ENCODE measurements at places on chromosomes 4 and X. TPM values are rescaled to one million over a fixed set of nuclear protein-coding genes. Genes with fewer than 3 reads are reported as not detected.

F9 gene
- not detected for total RNA-seq

LARP1B gene
- 18.9 TPM for total RNA-seq

PRRG3 gene
- total RNA-seq: not detected

HS3ST1 gene
- 0.65 TPM for total RNA-seq

STIM2 gene
- 6.1 TPM for total RNA-seq

NDST3 gene
- not detected for total RNA-seq

WNK3 gene
- 0.86 TPM for total RNA-seq

CHRNA9 gene
- total RNA-seq: not detected

SHROOM2 gene
- 0.72 TPM for total RNA-seq

FRAS1 gene
- total RNA-seq: 37.8 TPM

LUZP4 gene
- not detected for total RNA-seq

ANOS1 gene
- 18.8 TPM for total RNA-seq

DDX3X gene
- 163 TPM for total RNA-seq

DSPP gene
- not detected for total RNA-seq

Data from smooth muscle cell of the pulmonary artery (primary cell).